ENCODE measurements at places on chromosomes 7 and 10.

DNA sequence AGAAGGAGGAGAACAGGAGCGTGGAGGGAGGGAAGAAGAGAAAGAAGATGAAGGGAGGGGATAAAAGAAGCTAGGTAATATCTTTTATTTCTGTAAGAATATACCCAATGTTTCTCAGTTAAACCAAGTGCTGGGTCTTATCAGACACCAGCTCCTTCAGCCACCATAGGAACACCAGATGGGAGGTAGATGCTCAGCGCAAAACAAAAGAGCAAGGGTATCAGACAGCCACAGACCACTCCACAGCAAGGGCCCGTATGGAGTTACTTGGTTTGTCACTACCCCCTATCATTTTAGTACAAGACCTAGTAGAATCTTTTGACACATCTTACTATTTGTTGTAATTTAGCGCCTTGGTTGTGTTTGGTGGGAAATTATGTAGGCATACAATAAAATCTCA is 65.9 kb upstream of the FAM133B start:
- no peak for ATAC-seq

- ATAC-seq: no peak
Observed at GRCh38 chr7:1419688-1420087, 39.6 kb downstream of the MICALL2 start.

- ATAC-seq: no peak
Observed at GRCh38 chr10:72336259-72337038, 18.3 kb downstream of the DNAJB12 start.

DNA sequence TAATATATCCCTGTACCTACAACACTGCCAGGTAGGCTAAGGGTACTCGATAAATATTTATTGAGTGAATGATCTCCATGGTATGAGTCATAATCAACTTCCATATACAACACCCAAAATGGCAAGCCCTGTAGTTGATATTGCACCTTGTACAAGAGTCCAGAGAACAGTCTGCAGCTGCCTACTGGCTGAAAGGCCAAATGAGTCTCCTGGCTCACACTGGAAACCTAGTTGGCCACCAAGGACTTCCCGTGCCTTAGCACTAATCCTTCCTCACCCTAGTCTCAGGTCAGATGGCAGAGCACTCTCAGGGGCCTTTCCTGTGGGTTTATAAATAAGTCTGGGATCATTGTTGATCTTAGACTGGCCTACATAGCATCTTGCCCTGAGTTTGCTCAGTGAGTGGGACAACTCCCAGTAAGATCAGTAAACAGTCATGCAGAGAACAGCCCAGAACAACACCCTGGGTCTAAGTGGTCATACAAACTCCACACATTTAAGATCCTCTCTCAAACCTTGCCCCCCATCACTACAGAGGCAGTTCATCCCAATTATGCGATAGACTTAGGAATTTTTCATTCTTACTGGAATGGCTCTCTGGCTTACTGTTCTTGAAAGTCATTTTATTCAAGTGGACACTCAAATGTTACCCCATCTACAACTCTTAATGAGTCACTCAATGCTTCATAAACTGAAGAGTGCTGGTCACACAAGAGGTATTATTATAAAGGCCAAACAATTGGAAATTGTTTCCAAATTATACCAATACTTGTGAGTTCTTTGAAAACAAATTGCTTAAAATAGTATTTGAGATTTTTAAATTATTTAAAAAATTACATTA is 14.7 kb upstream of the SLC16A9 start:
- ATAC-seq: no peak

GRCh38 chr7:55360486-55360885 is 4.7 kb upstream of the LANCL2 start:
- no peak for ATAC-seq
